ENCODE measurements at places on chromosomes 2 and 18.

DNA sequence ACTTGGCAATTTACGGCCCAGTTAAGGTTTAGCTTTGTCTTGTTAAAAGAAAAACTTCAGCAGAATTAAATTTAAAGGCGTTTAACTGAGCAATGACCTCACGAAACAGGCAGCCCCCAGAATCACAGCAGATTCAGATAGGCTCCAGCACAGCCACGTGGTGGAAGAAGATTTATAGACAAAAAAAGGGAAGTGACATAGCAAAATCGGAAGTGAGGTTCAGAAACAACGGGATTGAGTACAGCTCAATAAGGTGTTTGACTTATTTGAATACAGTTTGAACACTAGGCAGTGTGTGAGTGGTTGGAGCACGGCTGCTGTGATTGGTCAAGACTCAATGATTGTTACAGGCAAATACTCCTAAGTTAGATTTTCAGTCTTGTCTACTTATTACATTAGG lies 79.8 kb downstream of the MOGAT1 start:
- DNase-seq: no peak

DNA sequence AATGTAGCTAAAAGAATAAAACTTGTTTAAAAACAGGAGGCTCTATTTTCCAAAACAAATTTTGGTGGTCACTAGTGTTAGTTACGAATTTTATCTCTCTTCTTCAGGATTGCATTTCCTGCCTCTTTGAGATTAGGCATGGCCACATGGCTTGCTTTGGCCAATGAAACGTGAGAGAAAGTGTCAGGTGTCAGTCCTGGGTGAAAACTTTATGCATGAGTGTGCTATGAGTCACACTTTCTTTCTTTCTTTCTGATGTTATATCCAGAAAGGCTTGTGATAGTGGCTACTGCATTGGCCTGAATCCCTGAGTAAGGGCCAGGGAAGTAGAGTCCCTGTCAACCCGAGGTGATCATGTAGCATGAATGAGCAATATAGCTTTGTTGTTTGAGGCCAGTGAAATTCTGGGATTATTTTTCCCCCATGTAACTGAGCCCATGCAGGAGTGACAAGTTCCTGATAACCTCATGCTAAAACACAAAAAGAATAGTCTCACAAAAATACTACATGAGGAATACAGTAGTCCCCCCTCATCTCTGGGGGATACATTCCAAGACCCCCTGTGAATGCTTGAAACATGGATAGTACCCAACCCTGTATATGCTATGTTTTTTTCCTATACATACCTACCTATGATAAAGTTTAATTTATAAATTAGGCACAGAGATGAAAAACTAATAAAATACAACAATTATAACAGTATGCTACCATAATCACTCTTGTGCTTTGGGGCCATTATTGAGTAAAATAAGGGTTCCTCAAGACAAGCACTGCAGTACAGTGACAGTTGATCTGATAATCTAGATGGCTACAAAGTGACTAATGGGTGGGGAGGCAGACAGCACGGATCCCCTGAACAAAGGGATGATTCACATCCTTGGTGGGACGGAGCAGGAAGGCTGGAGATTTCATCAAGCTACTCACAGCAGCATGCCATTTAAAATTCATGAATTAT lies 109.5 kb downstream of the CDC42EP3 start:
- no peak for DNase-seq

- DNase-seq: no peak
Observed at GRCh38 chr2:43279317-43279840, 53.0 kb upstream of the ZFP36L2 start.

DNA sequence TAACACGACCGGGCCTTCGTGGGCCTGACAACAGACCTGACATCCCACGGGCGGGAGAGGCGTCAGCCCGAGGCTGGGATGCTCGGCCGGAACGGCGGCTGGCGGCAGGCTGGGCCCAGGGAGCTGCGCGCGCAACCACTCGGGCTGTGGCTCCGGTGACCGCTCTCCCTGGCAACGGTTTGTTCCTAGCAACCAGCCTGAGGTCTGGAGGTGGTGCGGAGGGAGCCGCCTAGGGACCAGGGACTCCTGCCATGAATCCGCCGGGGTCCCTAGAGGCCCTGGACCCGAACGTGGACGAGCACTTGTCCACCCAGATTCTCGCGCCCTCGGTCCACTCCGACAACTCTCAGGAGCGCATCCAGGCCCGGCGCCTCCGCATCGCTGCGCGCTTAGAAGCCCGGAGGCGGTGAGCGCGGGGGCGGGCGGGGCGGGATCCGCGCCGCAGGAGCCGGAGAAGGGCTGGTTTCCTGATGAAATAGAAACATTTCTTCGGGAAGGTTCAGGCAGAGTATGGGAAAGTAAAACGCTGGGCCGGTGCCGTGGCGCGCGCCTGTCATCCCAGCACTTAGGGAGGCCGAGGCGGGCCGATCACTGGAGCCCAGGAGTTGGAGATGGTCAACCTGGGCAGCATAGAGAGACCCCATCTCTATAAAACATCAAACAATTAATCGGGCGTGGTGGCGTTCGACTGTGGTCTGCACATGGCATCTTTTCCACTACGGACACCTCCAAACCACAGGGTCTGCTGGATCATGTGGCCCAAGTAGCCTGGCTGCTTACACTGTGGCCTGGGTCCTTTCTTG lies at the start of gene DRC1:
TSS of gene DRC1 (plus strand) at position 182 of the 803 bp plus-strand sequence. CDS start at position 252, 70 bp downstream.
- DNase-seq: peak; percentile 23

- DNase-seq: peak; percentile 68
Observed at GRCh38 chr2:96556441-96557330, 20.1 kb downstream of the ARID5A start.

- DNase-seq: peak; percentile 8
Observed at GRCh38 chr2:158580760-158581159, 124.0 kb downstream of the PKP4 start.

DNA sequence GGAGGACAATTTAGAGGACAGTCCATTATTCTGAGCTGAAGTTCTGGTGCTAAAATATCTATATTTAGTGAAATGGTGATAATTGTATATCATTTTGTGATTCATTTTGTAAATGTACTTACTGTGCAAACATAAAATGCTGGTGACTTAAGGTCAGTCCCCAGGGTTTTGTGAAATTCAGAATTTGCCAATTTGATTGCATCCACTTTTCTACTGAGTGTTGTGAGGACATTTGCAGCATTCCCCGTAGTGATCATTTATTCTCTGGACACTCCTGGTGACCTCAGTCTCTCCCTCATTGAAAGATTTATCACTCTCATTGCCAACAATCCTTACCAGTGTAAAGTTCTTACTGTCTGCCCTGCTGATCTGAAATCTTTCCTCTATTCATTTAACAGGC lies 98.2 kb downstream of the SOCS6 start:
- no peak for DNase-seq

DNA sequence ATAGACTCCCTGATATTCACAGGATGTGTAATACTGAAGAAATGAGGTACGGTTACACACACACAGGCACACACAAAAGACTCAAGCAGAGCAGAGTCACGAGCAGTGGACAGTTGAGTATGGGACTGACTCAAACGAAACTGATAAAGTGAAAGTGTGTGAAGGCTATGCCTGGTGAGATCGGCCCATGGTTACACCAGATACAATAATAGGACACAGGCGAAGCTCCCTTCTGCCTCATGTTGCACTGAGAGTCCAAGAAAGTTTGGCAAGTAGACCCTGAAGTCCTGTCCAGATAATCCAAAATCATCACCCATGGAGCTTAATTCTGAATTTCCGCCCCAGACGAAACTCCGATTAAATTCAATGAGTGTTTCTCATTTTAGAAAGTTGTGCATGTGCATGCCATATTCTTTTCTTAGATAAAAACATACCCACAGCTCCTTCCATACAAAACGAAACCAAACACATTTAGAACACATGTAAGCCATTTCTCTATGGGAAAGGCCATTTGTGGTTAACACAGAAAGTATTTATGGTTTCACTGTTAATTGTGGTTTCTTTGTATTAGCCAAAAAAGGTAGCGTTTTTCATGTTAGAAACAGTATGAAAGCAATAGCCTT lies 567.6 kb downstream of the PLCL1 start:
- DNase-seq: no peak

DNA sequence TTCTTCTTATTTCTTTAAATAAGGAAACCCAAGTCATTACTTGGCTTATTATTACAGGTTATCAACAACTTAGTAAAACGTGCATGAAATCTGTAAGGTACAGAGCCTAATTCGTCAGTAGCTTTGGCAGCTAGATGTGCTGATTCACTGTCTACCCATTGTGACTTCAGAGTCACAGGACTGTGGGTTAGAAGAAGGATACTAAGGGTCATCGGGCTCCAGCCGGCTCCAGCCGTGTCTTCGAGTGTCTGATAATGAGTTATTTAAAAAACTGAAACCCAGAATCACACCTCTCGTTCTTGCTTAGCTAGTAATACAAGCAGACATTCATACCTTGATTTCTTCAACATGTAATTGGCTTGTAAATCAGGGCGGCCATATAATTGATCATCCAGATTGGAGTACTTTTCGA lies 170.5 kb downstream of the FMNL2 start:
- DNase-seq: no peak

- DNase-seq: no peak
Observed at GRCh38 chr2:59440491-59440890, 1113.0 kb downstream of the BCL11A start.

GRCh38 chr2:11103984-11104793 lies 51.1 kb upstream of the SLC66A3 start:
- DNase-seq: peak; percentile 35

GRCh38 chr2:33344230-33344629 lies 132.2 kb upstream of the RASGRP3 start:
- no peak for DNase-seq

GRCh38 chr18:48932822-48933510 lies 17.8 kb downstream of the SMAD7 start:
- DNase-seq: no peak

DNA sequence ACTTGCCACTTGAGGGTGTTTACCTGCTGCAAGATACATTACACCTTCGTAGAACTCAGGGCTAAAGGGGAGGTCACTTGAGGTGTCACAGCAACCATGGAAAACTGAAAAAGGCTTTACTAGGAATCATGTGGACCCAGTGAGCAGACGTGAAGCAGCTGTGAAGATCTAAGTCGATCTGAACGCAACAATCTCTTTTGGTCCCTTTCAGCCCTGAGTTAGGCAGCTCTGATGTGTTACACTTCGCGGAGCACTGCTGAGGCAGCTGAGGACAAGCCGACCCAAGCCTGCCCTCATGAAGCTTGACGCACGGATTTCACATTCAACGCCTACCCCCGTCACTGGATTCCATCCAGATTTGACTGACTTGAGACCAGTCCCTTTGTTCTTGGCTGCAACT lies 75.8 kb upstream of the NPAS2 start:
- DNase-seq: no peak

- DNase-seq: no peak
Observed at GRCh38 chr2:171991027-171991426, 8.7 kb upstream of the METAP1D start.

- DNase-seq: no peak
Observed at GRCh38 chr18:66792466-66792865, 188.6 kb upstream of the CDH19 start.

DNA sequence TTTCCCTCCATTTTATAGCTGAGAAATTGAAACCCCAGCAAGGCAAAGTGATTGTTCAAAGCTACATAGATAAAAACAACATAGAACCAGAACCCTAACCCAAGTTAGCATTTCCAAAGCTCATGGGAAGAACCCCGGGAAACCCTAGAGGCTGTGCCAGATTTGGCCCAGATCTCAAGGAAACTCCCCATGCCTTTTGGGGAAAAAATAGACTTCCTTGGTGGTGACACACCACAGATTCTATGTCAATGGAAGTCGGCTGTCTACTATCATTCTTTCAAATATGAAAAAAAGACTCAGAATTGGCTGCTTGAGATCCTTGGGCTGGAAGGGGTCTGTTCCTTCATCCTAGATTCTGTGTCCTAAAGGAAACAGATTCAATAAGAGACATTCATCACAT lies 8.4 kb downstream of the COL6A3 start:
- no peak for DNase-seq

DNA sequence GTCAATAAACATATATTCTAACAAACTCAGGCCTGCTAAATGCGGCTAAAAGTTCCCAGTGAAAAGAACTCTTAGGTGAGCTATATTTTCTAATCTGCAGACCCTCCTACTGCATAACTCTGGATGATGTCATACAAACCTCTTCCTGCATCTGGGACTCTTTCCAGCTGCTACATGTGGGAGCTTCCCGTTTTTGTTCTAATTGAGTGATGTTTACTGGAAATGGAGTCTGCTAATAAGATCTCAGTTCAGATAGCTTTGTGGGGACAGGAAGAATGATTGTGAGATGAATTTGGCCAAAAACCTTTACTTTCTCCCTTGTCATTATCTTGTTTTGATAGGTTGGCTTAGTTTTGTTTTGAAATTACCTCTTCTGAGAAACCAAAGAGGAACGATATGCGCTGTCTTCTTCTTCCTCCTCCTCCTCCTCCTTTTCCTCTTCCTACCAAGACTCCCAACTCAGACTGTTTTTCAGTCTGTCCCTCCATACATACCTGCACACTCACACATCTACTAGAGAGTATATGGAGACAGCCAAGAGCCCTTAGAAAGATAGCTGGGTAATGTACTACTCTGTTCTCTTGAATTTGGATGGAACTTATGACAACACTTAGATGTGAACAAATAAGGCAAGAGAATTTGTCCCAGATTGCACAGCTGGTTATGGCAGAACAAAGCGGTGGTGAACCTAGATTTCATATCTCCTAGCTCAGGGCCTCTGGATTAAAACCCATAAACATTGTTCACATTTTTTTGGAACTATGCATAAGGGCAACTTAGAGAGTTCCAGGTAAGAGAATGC lies 39.8 kb upstream of the AAK1 start:
- DNase-seq: no peak

DNA sequence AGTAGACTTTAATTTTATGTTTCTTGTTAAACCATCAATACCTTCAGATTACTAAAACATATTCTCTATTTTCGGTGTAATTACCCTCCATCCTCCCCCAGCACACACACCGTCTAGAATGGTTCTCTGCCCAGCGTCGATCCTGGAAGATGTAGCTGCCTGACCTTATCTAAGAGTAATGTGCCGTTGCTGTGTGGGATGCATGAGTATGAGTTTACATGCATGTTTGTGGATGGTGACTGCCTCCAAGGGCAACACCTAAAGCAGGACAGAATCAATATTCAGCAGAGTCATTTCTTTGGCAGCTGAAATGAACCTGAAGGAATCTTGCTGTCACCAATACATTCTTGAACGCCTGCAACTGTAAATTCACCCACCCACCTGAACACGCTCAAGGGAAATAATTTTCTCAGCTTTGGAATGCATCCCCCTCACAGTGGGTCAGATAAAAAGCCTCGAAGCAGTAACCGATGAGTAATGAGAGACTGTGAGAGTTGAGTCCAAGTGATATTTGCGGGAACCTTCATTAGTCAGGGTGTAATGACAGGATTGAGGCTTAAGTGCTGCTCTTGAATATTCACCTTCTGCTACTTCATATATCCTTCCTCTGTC lies 155.8 kb upstream of the RND3 start:
- DNase-seq: no peak

GRCh38 chr2:168470320-168471162 lies 14.5 kb downstream of the CERS6 start:
- DNase-seq: no peak

GRCh38 chr2:206981739-206982340 lies 42.5 kb downstream of the CPO start:
- peak; percentile 47 for DNase-seq

GRCh38 chr2:238847841-238848690 lies at the start of gene TWIST2:
Gene TWIST2, plus strand, starts transcription at chr2:238848085. Its CDS starts 131 bp downstream, at chr2:238848216.
- DNase-seq: peak; percentile 58
